ENCODE measurements at places on chromosomes 12 and 14. TPM values are rescaled to one million over a fixed set of nuclear protein-coding genes. Genes with fewer than 3 reads are reported as not detected.

The RPS6KL1 gene
- polyA plus RNA-seq: 0.37 TPM

The ZC2HC1C gene
- polyA plus RNA-seq: 0.45 TPM

The KIF26A gene
- not detected for polyA plus RNA-seq

The DPY19L2 gene
- 7.8 TPM for polyA plus RNA-seq
